Substantia nigra (tissue), 51 donors: ENCODE measurements at places on chromosomes 7 and 10.

DNA sequence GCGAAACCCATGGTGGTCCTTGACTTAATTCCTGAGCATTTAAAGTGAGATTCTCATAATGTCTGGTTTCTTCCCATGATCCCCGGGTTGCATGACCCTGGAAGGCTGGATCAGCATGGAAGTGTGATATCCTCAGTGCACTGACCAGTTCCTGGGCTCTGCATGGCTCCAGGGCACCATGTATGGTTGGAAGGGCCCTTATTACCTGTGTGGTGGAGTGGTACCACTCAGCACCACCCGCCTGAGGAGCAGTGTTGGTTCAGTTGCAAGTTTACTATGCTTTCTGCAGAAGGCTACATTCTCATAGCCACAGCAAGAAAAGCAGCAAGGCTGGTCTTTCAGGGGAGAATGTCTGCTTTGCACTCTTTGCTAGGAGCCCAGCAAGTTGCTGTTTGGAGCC lies 325.7 kb upstream of the MKI67 start:
- no peak for DNase-seq

DNA sequence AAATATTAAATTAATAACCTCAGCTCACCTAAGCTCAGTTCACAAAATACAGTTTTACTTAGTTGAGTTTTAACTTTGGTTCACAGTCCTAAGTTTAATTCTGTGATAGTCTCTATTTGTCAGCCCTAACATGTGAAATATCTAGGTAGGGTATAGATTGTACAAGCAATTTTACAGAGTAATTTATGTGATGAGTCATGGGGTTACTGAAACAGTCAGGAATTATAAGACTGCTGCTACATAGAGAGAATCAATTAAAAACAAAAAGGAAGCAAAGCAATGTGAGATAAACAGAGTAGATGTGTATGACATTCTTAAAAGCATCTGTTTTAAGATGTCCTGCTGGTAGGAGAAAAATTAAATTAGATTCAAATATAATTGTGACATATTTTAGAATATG lies 1018.2 kb upstream of the KCND2 start:
- DNase-seq = no peak

- DNase-seq = no peak
Measured at GRCh38 chr10:3533296-3533695, 251.7 kb downstream of the KLF6 start.

DNA sequence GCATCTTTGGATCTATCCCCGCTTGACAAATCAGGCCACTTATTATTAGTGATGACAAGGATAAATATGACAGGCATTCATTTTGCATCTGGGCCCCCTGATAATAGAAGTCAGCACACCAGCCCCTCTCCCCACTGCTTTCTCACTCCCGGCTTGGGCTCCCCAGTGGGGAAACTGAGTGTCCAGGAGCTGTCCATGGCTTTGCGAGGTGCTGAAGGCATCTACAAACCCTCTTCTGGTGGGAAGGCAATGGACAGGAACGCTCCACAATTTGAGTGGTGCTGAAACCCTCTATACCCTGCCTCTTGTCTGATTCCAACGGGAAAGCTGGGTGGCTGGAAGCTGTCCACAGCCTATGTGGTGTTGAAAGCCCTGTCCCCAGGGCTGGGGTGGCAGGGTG lies 61.7 kb upstream of the PCBD1 start:
- no peak for DNase-seq

- DNase-seq = no peak
Measured at GRCh38 chr7:106463851-106464611, 179.2 kb upstream of the NAMPT start.

- DNase-seq = no peak
Measured at GRCh38 chr7:44673324-44673723, 66.9 kb downstream of the OGDH start.

DNA sequence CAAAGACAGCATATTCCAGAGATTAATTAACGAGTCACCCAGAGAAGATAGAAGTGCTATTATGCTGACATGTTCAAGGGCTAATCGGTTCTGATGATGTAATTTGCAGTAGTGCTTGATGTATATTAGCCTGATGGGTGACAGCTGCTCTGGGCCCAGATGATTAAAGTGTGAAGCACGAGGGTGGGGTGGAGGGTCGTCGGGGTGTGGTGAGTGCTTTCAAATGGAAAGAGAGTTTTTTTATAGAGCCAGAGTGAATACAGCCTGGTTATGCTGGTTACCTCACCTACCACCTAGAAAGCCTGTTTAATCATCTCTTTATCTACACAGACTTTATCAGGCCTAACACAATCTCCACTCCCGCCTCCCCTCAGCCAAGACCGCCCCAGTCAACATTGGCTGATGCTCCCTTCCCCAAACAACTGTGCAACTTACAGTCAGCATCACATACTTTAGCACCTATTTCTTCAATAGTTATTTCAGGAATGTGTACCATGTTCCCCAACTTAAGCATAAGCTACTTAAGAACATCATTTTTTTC lies 11.5 kb upstream of the STN1 start:
- DNase-seq = no peak

- peak; percentile 91 for DNase-seq
Measured at GRCh38 chr10:72044417-72045041, 43.8 kb downstream of the SPOCK2 start.

DNA sequence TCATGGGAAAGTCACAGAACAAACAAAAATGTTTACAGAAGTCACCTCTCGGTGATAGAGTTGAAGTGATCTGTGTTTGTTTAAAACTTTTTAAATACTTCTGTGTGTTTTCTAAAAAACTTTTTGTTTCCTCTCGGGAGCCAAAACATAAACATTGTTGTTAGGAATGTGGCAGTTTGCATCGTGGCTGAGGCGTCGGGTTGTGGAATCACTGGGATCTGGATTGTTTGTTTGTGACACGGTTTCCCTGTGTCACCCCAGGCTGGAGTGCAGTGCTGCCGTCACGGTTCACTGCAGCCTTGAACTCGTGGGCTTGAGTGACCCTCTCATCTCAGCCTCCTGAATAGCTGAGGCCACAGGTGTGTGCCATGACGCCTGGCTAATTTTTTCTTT lies 29.0 kb upstream of the SUN1 start:
- DNase-seq = no peak

GRCh38 chr10:95346715-95347401 lies 56.1 kb upstream of the PDLIM1 start:
- DNase-seq = no peak

GRCh38 chr7:73621168-73622063 lies 2.9 kb downstream of the MLXIPL start:
- no peak for DNase-seq

DNA sequence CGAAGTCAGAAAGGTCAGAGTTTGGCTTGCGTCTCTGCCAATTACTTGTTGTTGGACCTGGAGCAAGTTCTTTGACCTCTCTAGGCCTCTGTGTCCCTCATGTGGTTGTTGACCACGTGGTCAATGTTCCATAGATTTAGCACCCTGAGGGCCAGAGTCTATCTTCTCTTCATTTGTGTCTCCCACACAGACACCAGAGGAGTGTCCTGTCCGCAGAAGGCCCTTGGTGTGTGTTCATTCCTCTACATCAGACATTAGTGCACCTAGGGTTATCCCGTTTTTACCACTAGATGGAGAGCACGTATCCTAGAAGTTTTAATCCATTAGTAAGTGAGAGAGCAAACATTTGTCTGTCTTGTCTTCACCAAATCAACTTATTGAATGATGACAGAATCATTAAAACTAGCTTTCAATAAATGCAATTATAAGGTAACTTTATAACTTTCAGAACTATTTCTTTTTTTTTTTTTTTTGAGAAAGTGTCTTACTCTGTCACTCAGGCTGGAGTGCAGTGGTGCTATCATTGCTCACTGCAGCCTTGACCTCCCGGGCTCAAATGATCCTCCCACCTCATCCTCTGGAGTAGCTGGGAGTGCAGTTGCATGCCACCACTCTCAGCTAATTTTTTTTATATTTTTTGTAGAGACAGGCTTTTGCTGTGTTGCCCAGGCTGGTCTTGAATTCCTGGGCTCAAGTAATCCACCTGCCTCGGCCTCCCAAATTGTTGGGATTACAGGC lies 122.5 kb upstream of the ANKRD1 start:
- DNase-seq = no peak

GRCh38 chr7:32577421-32577820 lies 82.1 kb downstream of the AVL9 start:
- no peak for DNase-seq

DNA sequence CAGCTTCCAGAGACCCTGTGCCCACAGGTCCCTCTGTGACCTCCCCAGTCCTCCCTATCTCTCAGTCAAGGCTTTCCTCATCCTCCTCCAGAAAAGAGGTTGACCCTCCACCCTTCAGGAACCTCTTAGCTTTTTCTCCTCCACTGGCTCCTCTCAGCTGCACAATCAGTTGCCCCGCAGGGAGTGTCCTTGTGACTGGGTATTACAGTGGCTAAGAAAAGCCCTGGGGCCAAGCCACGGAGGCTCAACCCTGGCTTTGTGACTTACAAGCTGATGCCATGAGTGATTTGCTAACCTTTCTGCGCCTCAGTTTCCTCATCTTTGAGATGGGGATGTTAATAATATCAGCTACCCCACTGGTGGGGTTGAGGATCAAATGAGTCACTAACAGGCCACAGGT lies 66.4 kb upstream of the ZMIZ1 start:
- no peak for DNase-seq

GRCh38 chr7:33961948-33962347 lies 56.6 kb downstream of the BMPER start:
- DNase-seq = no peak

- peak; percentile 53 for DNase-seq
Measured at GRCh38 chr7:43108255-43109011, 4.0 kb upstream of the HECW1 start.

- DNase-seq = no peak
Measured at GRCh38 chr10:75475460-75476182, 44.2 kb downstream of the LRMDA start.

DNA sequence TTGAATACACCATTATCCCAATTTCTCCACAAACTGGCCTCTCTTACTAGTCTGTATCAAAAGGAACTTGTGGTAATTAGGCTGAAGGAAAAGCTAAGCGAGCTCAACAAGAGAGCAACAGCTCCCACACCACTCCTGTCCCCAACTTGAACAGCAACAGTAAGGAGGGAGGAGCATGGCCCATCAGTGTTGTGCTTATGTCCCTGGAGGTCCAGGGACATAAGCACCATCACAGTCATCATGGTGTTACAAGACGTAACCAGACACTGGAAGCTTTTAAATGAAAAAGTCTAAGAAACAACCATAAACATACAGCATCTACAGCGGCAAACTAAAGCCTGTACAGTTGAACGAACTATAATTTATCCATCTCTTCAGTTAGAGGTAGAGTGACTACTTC lies 989 bp downstream of the ERLIN1 start:
- DNase-seq = no peak

DNA sequence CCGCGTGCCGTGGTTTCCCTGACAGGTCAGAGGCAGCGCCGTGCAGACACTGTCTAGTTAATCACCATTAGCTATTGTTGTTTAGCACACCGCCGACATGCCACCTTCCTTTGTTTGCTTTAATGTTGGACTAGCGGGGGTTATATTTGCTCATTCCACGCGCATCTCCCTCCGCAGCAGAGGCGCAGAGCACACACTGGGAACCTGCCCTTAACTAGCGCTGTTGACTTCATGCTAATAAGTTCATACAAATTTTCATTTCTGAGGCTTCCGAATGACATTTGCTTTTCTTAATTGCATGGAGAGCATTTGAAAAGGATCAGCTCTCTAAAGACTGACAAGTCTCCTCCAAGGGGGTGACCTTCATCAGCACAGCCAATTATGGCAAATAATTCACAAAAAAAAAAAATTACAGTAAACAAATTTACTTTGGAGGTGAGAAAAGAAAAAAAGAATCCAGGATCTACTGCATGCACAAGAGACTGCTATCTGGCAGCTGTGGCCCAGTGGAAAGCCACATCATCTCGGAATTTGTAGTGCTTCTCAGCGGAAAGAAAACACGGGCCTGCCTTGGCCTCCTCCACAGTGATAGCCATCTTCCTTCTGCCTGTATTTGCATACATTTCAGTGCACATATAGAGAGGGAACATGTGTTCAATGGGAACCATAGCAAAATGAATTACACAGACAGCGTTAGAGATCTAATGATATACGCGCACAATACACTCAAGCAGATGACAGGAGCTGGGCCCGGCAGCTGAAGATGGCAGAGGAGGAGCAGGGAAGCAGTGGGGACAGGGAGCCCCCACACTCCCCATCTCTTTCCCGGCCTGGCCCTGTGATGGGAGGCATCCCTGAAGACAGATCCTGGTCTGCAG lies 94.2 kb downstream of the EBF3 start:
- no peak for DNase-seq

GRCh38 chr7:17626235-17626634 lies 314.1 kb downstream of the SNX13 start:
- DNase-seq = no peak

DNA sequence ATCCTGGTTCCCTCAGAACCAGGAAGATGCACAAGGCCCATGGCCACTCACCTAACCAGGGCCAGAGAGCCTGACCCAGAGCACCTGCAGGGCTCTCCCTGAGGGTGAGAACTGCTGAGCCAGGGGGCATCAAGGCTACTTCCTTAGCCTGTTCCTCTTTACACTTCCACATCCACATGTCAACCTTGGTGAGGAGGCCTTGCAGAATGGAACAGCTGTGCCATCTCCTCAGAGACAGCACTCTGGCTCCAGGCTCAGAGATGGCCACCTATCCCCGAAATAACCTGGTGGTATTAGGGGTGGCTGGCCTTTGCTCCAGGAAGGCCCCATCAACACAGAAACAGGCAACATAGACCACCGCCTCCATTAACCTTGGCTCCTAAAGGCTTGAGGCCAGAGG lies 473.0 kb downstream of the RPS24 start:
- no peak for DNase-seq

DNA sequence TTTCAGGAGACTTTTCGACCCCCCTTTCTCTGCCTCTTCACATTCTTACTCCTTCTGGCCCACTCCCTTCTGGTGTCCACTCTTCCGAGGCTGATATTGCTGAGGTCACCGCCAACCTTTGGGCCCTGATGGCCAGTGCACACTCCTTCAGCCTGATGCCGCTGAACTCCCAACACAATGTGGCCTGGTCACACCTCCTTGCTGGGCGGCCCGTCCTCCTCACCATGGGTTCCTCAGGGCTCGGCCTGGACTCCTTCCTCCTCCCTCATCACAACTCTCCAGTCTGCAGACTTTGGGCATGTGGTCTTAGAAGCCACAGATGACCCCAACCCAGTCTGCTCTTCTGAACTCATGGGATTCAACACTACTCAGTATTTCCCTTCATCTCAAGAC lies 583.0 kb upstream of the MGMT start:
- no peak for DNase-seq

- DNase-seq = no peak
Measured at GRCh38 chr7:41459623-41460261, 243.1 kb downstream of the INHBA start.

DNA sequence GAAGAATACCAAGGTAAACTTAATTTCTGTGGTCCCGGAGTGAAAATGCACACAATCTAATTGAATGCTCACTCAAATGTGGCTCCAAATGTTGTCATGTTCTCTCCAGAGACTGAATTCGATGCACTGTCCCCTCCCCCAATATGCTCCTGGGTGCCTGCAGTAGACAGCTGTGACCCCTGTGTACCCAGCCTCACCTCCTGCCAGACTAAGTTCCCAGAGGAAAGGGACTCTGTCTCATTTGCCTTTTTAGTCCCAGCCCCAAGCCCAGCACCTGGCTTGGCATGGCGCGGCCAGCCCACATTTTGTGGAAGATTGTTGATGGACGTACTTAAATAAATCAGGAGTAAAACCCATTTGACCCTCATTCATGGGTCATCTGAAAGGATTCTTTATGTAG lies 21.8 kb upstream of the FIGNL1 start:
- no peak for DNase-seq
